ENCODE measurements at places on chromosomes 16 and 17.
A peak's percentile ranks its signal among the peaks of the same experiment; 100 is the strongest.

- no peak for DNase-seq
Measured at GRCh38 chr16:17557480-17557879, 86.7 kb upstream of the XYLT1 start.

- DNase-seq = no peak
Measured at GRCh38 chr17:35372846-35373533, 431 bp downstream of the SLFN11 start.

DNA sequence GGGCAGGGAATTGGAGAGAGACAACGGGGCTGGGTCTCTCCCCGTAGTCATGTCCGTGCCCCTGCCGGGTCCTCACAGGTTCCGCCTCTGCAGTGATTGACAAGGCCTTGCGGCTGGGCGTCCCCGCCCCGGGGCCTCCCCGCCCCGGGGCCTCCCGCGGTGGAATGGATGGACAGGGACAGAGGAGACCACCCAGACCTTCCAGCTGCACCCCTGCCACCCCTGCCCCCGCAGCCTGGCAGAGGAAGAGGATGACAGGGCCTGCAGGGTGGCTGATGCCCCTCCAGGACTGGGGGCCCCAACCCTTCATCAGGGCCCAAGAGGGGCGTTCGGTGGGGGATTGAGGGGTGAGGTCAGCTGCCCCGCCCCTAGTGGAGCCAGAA, 216.4 kb upstream of the CIBAR2 start:
- no peak for DNase-seq

- no peak for DNase-seq
Measured at GRCh38 chr16:50455288-50455845, 86.6 kb upstream of the BRD7 start.

- DNase-seq = no peak
Measured at GRCh38 chr16:51822471-51822870, 671.4 kb upstream of the SALL1 start.

GRCh38 chr17:33198954-33199353, 94.1 kb downstream of the ASIC2 start:
- no peak for DNase-seq

- no peak for DNase-seq
Measured at GRCh38 chr17:10651927-10652326, 5.2 kb downstream of the MYH3 start.

DNA sequence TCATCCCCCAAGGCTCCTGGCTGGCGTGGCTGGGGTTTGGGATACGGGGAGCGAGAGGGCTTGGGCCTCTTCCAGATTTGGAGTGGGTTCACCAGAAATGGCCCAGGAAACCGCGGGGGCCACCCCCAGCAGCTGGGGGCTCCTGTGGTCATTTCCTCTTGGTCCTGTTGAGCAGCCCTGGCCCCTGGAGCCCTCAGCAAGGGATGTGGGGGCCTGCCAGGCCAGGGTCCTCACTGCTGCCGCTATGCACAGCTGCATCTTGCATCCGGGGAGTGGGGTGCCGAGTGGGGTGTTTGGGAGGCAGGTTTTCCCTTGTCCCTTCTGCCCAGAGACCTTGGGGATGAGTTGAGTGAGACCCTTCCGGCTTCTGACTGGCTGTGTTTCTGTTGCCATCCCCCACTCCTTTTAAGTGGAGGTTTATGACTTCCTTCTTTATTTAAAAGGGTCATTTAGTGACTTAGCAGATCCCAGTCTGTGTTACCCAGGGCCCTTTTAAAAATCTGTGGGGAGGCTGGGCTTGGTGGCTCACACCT, 319.8 kb downstream of the SEC14L1 start:
- DNase-seq = no peak

DNA sequence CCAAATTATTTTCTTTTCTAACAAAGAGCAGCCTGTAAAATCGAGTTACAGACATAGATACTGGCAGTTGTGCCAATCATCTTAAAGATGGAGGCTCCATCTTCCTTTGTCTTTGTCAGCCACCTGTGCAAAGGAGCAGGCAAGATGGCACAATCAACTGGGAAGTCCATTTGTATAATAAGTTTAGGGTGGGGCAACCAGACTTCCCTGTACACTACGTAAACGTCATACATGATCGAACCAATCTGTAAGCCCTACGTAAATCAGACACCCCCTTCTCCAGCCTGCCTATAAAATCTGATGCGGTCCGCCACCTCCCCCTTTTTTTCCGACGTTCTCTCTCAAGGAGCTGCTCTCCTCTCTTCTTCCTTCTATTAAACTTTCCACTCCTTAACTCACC, 31.4 kb upstream of the MEAK7 start:
- DNase-seq = no peak

- DNase-seq = no peak
Measured at GRCh38 chr17:67401598-67402504, 24.8 kb downstream of the PITPNC1 start.

- no peak for DNase-seq
Measured at GRCh38 chr17:79620207-79621038, 9.6 kb upstream of the RBFOX3 start.

DNA sequence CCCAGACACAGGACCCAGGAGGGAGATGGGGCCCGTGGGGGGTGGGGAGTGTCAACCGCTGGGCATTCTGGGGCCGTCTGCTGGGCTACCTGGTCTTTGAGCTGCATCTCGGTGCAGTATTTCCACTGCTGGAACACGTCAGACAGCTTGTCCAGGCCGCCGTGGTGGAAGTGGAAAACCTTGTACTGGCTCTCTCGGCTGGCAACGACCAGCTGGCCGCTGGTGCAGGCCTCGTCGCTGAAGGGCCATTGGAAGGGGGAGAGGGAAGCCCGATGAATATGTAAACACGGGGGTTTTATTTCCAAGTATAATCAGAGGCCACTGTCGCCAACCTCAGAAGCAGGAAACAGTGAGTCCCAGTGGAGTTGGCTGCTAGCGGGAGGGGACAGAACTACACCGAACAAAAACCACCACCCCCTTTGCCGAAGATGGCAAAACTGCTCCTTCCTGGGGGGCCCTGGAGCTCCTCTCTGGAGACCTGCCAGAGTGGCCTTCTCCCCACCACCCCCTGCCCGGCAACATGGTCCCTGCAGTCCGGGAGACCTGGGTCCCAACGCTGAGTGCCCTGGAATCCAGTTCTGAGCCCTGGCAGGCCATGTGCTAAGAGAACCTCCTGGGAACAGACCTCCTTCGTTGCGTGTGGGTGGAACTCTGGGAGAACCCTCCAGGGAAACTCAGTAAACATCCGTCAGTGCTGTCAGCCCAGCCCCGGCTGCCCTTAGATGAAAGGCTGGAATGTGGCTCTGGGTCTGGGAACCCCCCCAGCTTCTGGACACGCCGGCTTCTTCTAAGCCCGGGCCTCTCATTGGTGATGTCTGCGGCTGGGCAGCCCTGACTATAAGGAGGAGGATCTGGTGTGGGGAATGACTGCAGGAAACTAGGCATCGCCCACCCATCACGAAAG, 84.1 kb downstream of the TBC1D16 start:
- no peak for DNase-seq

GRCh38 chr16:30004811-30005242, 6.0 kb downstream of the DOC2A start:
- peak; percentile 61 for DNase-seq

GRCh38 chr17:2155573-2155972, 100.7 kb downstream of the HIC1 start:
- no peak for DNase-seq

- no peak for DNase-seq
Measured at GRCh38 chr17:77598241-77598620, 360.3 kb upstream of the TNRC6C start.

- no peak for DNase-seq
Measured at GRCh38 chr16:20941636-20941926, 41.0 kb downstream of the LYRM1 start.

GRCh38 chr17:80832266-80832676, 159.4 kb upstream of the CHMP6 start:
- no peak for DNase-seq

GRCh38 chr16:85661740-85662481, 26.8 kb downstream of the GINS2 start:
- no peak for DNase-seq

- no peak for DNase-seq
Measured at GRCh38 chr17:69712801-69713311, 298.4 kb downstream of the MAP2K6 start.

- DNase-seq = no peak
Measured at GRCh38 chr16:81756615-81757356, 22.3 kb upstream of the PLCG2 start.

GRCh38 chr17:39063681-39064069, 87.8 kb downstream of the PLXDC1 start:
- no peak for DNase-seq

- peak; percentile 73 for DNase-seq
Measured at GRCh38 chr17:58120195-58120822, 27.9 kb upstream of the OR4D1 start.

- no peak for DNase-seq
Measured at GRCh38 chr16:2702871-2703745, 16.9 kb downstream of the PRSS27 start.

DNA sequence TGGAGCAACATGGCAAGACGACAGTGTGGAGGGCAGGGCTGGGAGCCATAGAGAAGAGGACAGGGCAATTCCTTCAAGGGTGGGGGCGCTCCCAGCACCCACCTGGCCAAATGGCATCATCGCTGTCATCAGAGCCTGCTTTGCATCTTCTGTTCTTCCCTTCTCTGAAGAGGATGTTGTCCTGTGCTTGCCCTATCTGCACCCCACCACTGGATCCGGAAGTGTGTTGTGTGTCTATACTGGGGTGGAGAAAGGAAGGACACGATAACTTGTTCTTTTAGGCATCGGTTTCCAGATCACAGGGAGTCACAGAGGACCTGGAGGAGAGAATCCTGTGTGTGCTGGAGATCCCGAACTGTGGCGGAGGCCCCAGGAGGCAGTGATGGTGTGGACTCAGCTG, 25.7 kb upstream of the ANKRD40CL start:
- no peak for DNase-seq

DNA sequence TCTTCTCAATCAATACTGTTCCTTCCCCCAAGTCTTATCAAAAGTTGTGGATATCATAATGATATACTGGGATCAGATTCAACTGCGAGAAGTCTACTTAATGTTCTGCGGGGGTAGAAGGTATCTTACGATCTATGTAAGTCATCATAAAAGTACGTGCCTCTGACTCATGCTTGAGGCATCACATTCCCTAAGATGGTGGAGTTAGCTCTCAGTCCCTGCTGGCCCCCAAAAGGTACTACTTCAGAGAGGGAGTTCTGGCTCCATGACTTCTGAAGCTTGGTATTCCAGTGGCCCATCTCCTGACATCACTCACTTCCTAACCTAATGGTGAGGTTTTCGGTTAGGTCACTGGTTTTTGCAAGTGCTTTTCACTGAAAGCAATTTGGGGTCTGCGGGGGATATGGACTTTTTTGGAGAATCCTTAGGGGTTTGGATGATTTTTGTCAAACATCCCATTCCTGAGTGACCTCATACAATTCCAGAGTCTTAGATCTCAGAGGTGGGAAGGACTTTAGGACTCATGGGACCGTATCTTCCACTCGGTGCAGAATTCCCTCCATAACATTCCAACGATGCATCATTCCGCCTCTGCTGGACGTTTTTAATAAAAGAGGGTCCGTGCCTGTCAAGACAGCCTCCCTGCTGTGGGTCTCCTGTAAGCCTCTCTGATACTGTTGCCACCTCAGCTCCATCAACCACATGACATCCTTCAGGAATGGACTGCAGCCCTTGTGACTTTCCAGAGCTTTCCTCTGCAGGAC, 74.3 kb downstream of the DYNLRB2 start:
- peak; percentile 18 for DNase-seq

GRCh38 chr17:17494870-17495535, 1.2 kb downstream of the RASD1 start:
- peak; percentile 25 for DNase-seq

- DNase-seq = no peak
Measured at GRCh38 chr16:57639172-57639887, 10.9 kb downstream of the ADGRG1 start.

- no peak for DNase-seq
Measured at GRCh38 chr17:38980490-38981217, 13.5 kb upstream of the FBXO47 start.

DNA sequence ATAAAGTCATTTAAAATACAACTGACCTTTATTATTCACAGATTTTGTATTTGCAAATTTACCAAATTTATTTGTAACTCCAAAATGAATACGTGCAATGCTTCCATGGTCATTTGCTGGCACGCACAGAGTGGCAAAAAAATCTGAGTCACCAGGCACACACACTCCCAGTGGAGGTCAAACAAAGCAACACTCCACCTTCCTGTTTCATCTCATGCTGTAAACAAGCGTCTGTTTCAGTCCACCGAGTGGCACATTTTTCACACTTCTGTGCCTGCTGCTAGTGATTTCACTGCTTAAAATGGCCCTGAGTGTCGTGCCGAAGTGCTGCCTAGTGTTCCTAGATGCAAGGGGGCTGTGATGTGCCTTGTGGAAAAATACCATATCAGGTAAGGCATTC, 17.8 kb upstream of the ITGAE start:
- no peak for DNase-seq

GRCh38 chr17:66025551-66025950, 166.4 kb downstream of the CEP112 start:
- no peak for DNase-seq

DNA sequence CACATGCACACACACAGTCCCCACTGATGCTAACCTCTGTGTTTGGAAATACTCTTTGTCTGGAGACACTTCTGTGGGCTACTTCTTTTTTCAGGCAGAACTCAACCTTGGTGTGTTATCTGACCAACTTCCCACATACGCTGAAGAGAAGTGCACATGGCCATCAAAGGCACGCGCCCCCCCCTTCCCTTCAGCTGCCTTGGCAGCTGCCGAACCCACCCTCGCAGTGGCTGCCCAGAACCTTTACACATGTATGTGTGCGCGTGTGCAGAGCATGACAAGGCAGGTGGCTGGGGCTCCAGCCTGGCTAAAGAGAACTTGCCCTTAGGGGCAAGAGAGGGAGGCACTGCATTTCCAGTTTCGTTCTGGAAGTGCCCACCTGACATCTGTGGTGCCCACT, 3.9 kb downstream of the RAPGEFL1 start:
- no peak for DNase-seq

DNA sequence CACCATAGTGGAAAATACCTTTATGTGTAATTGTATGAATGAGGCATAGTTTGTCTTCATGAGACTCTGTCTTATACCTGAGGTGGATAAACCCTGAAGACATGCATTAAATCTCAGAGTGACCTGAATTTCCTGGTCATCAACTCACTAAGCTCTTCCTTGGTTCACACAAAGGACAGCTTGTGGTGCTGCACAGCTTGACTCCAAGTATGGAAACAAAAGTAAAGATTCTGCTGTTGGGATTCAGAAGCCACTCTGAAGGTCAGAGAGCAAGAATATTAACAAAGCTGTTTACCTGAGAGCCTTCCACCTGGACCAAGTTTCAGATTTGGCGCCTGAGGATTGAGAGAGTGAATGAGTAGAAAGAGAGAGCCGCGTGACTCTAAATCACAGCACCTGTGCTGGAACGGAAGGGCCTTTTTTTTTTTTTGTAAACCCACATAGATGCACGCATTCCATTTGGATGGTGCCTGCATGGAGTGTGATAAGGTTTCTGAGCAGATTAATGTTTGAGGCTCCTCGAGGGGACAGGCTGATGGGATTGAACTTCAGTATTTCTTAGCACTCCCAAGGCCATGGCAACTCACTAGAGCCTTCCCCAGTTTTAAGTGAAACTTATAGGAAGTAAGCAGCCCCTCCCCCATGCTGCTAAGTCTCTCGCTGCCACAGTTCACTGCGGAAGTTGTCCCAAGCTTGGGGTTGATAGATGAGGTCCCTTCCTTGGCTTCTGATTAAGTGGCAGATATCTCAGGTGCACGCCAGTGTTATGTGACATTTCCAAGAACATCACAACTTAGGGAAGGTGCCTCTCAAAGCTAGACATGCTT, 28.7 kb downstream of the CALB2 start:
- DNase-seq = no peak

All from HT-29 (cell line).